ENCODE measurements at places on chromosomes 2 and 18. TPM values are rescaled to one million over a fixed set of nuclear protein-coding genes. Genes with fewer than 3 reads are reported as not detected.

SLC4A3 gene
- total RNA-seq, result 0.13 TPM

DNA sequence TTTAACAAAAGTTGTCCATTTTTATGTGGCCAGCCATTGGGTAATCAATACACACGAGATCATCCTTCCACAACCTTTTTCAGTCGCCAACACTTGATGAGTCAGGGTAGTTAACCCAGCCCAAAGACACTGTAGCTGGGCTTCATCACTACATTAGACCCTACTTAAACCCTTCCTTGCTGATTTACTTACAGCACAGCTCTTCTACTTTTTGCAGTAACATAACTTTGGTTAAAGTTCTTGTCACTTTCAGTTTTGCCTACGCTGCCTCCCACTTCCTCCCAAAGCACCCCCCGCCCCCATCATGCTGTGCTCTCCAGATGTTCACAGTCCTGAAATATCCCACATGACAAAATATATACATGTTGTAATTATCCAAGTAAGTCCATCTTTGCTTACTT lies 103.6 kb downstream of the CDK15 start:
- no peak for DNase-seq

- no peak for DNase-seq
Observed at GRCh38 chr2:60500861-60501260, 52.6 kb downstream of the BCL11A start.

FAM98A gene
- total RNA-seq, result 36.9 TPM

ACMSD gene
- total RNA-seq, result not detected
